ENCODE measurements at places on chromosomes 1 and 21.

DNA sequence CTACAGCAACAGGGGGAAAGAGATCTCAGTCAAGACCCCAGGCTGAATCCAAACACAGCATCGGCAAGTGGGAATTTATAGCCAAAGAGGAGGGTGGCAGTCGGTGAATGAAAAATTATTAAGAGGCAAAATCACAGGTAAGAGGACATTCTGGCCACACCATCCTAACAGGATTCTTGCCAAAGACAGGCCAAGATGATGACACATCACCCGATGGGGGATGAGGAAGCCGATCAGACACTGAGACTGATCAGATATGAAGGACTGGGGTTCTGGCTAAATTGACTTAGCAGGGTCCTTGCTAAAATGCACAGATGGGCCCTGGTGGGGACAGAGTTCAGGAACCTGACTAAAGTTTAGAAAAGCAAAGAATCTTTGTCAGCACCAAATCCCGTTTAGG, 402.2 kb downstream of the SMYD3 start:
- no peak for DNase-seq

- no peak for DNase-seq
These were observed 125.7 kb downstream of the IGSF21 start for GRCh38 chr1:18233176-18233864.

GRCh38 chr1:181783208-181783607, 278.3 kb downstream of the ZNF648 start:
- peak; percentile 66 for DNase-seq

DNA sequence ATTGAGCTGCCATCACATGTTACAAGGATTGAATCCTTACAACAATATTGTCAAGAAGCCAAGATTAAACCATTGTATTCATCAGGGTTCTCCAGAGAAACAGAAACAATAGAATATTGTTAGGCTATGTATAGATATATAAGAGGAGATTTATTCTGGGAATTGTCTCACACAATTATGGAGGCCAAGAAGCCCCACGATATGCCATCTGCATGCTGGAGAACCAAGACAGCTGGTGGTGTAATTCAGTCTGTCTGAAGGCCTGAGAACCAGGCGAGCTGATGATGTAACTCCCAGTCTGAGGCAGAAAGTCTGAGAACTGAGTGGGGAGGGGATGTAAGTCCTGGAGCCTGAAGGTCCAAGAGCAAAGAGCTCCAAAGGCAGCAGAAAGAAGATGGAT, 14.5 kb upstream of the TTF2 start:
- no peak for DNase-seq

DNA sequence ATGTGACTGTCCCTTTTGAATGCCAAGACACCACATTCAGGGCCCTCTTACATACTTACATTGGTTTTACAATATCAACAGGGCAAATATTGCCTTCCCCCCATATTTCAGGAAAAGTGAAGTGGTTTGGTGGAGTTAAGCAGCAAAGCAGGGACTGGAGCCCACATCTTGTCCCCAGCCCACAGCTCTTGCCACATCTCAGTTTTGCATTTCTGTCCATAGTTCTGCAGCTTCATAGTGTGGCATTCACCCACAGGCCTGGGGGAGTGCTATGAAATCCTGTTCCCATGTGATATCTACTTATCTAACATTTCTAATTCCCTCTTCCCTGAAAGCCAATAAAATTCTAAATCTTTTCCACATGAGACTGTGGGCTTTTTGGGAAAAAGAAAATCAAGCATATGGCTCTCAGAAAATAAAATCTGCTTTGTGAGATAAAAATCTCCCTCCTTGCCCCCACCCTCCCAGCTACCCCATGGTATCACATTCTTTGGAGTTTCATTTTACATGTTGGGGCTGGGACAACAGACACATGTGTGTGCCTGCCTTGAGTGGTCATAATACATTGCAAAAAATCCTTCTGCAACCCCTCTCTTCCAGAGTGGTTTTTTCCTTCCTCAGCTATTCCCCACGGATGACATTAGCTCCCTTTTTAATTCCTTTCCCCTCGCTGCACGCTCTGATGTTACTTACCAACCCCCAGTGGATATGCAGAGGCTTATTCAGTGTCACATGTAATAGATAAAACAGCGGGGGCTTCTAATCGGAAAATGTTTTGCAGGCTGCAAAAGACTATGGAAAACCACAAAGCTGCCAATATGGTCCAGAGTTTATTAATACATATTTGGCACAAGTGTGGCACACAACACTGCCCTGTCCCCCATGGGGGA, 20.5 kb upstream of the CD2 start:
- no peak for DNase-seq

DNA sequence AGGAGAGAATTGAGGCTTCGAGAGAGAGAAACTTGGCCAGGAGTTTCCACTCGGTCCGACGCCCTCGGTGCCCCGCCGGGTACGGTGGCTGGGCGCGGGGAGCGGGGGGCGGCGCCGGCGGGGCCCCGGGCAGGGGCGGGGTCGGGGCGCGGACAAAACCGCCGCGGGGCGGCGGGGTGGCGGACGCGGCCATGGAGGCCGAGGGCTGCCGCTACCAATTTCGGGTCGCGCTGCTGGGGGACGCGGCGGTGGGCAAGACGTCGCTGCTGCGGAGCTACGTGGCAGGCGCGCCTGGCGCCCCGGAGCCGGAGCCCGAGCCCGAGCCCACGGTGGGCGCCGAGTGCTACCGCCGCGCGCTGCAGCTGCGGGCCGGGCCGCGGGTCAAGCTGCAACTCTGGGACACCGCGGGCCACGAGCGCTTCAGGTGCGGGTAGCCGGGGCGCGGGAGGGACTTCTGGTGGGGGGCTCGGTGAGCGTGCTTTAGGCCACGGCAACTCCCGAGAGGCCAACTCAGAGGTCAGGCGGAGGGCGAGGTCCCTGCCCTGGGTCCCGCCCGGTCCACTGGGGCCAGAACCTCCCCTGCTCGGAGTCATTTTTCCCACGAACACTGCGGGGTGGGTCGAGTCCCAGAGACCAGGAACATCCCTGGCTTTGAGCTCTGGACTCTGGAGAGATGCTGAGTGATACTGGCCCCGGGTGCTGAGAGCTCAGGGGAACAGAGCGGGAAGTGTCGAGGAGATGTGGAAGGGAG, 431 bp downstream of the RAB42 start:
- DNase-seq = no peak

DNA sequence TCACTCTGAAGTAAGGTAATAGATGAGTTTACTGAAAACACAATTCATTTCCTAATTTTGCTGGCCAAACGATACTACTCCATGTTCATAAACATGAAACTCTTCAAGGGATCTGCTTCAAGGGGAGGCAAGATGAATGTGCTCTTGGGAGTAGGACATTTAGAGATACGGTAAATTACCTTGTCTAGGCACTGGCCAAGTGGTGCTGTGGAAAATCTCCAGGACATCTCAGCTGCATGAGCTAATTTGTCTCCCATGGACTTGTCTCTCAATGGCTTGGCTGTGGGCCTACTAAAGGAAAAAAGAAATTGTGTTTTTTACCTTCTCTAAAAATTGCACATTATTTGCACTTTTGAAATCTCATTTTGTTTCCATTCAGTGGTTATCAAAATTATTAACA, 780.6 kb downstream of the LTN1 start:
- no peak for DNase-seq

DNA sequence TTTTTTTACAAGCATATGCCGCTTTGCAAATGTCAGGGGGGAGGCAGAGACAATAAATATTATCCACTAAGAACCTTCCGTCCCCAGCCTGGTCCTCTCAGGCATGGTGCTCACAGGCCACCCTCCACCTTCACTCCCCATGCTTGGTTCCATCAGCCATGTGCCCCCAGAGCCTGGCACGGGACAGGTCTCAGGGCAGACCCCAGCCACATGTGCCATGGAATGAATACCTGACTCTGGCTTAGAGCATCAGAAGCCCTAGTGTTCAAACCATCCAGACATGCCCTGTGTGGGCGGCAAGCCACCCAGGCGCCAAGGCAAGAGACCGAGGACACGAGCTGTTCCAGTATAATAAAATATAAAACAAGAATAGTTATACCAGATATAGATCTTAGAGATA, 5.4 kb downstream of the LSS start:
- no peak for DNase-seq

- DNase-seq = no peak
These were observed 138.0 kb upstream of the CD34 start for GRCh38 chr1:208048904-208049303.

- DNase-seq = no peak
These were observed 41.9 kb upstream of the SLC19A2 start for GRCh38 chr1:169527451-169528214.

DNA sequence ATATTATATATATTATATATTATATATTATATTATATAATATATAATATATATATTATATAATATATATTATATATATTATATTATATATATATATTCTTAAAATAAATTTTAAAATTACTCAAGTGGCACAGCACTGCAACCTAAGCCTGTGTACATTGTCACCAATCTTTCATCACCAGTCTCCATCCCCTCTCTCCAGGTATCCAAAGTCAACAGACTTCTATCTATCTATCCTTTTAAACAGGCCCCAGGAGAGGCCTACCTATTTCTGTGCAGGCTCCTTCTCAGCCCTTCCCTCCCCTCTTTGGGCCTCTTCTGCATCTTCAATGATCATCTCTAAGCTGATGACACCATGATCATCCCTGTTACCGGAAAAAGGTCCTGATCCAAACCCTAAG, 111.7 kb downstream of the RHOU start:
- DNase-seq = no peak

- no peak for DNase-seq
These were observed 23.9 kb downstream of the DCAF8 start for GRCh38 chr1:160238408-160238807.

DNA sequence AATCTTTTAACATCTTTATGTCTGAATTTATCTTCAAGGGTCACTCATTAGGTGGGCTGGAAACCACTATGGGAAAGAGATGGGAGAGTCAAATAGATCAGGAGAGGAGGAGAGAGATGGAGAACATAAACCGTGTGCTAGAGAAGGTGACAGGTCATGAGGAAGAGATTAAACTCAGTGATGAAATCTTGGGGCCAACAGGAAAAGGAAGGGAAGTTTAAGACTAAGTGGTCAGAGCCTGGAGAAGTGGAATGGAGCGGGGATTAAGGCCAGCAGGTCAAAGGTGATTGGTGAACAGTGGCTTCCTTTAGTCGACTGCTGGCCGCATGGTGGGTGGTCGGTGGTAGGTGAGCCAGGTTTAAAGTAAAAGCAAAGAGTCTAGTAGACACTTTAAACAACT, 169.3 kb upstream of the IVNS1ABP start:
- no peak for DNase-seq

DNA sequence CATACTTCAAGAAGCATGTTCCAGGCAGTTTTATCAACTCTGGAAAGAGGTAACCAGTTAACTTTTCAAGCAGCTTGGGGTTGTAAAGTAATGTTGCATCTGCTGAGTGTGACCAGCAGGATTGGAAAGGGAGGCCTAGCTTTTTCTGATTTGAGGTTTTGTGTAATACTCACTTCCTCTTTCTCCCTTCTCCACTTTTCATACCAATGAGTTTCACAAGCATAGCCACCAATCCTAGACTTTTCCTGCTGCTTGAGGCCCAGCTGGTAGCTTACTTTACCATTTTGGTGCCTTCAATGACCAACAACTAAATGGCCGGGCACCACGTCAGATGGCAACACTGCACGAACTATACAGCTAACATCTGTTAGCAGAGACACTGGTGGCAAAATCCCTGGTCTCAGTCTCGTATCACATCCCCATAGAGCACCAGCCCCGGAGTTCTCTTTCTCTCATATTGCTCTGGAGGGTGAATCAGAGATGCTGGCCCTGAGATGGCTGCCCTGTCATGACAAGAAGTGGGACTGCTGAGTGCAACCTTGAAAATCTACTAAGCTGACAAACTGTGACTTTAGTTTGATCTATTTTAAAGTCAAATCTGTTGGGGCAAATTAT, 14.8 kb upstream of the GPR88 start:
- DNase-seq = no peak

- no peak for DNase-seq
These were observed 34.7 kb upstream of the CASZ1 start for GRCh38 chr1:10830961-10831668.

- DNase-seq = no peak
These were observed 111.9 kb downstream of the GLIS1 start for GRCh38 chr1:53627031-53627430.

GRCh38 chr1:173424143-173424542, 53.0 kb upstream of the PRDX6 start:
- DNase-seq = no peak

DNA sequence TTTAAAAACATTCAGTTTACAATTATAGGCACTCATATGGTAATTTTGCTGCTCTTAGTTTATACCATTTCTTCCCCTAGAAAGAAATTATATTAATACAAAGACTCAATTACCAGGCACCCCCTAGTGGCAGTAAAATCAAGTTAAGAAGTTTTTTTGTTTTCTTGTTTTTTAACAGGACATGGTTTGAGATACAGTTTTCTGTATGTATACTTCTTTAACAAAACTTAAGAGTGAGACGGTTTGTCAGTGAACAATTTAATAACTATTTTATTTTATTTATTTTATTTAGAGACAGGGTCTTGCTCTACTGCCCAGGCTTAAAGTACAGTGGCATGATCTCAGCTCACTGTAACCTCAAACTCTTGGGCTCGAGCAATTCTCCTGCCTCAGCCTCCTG, 224.6 kb downstream of the FAF1 start:
- peak; percentile 9 for DNase-seq

DNA sequence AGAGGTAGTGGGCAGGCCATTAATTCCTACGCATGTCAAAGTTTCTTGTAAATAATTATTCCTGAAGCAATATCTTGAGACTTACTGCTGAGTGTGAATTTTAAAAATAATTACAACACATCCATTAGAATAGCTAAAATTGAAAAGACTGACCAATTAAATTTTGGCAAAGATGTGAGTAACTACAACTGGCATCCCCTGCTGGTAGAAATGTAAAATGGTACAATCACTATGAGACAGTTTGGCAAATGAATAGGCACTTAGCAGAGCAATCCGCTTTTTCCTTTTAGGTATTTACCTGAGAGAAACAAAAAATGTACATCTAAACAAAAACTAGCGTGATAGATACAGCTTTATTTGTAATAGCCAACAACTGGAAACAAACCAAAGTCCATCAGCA, 798.9 kb downstream of the BRINP3 start:
- DNase-seq = peak; percentile 5

DNA sequence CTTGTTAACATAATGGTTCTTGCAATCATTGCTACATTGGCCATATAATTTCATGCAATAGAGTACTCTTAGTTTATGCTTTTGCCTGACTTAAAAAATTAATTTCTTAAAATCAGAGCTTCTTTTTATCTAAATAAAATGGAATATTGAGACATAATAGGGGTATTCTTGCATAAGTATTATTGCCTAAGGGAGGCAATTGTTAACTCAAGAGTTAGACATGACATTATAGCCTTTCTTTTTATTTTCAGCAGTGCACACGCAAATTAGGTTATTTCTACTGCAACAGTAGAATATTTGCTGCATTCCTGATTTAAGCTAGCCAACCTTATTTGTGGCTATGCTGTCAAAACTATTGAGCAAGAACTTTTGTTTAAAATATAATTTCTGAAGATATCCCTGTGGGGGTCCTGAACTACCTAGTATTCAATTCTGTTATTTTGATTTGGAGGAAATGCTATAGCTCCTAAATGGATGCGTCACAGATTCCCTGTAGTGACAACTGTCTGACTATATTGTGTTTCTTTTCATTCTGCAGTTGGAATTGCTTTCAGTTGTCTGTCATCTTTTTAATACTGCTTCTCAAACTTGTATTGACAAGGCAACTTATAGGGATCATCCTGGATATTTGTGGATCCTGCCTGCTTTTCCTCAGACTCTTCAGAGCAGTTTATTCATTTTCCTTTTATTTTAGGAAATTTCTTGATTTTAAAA, 211.0 kb downstream of the PATJ start:
- DNase-seq = no peak

- no peak for DNase-seq
These were observed 13.8 kb downstream of the TTC13 start for GRCh38 chr1:230964896-230965295.

All from NT2/D1 (cell line).